ENCODE measurements at places on chromosomes 12 and 14.

DNA sequence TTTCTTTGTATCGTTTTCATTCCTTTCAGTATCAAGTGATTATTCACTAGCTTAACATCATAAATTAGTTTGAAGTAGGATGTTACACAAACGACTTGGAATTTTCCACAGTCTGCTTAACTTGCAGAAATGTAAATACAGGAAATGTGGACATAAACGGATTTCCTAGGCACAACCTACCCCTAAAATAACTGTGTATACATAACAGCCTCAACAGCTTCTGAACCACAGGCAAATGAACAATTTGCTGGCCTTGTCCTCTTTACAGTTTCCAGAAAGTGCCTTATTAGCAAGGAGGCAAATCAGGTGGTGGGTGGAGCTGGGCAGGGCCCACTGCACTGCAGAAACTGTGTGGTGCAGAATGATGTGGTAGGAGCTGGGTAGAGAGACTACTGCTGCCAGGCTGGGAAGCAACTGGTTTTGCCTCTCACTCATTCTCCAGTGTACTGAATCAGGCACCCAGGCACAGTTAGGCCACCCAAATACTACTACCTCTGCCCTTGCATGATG lies 14.1 kb downstream of the DRAM1 start:
- no peak for DNase-seq

GRCh38 chr14:69260861-69261564 lies 1.1 kb downstream of the GALNT16 start:
- peak; percentile 12 for DNase-seq

DNA sequence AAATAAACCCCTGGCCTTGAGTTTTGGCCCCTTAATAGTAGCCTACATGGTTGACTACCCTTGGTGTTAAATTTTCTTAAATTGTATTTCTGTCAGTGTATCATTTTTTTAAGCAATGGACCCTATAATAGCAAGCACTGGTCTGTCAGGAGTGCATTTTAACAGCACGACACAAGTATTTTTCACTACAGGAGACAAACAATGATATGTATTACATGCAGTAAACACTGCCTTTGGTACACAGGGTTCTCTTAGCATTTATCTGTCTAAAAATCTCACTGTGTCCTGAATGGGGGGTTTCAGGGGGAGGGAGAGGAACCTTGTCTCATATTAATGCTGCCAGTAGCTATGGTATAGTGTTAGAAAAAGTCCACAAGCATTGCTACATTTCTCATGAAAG lies 18.4 kb downstream of the LMO3 start:
- no peak for DNase-seq

GRCh38 chr12:25935355-25936144 lies 22.9 kb upstream of the RASSF8 start:
- no peak for DNase-seq

DNA sequence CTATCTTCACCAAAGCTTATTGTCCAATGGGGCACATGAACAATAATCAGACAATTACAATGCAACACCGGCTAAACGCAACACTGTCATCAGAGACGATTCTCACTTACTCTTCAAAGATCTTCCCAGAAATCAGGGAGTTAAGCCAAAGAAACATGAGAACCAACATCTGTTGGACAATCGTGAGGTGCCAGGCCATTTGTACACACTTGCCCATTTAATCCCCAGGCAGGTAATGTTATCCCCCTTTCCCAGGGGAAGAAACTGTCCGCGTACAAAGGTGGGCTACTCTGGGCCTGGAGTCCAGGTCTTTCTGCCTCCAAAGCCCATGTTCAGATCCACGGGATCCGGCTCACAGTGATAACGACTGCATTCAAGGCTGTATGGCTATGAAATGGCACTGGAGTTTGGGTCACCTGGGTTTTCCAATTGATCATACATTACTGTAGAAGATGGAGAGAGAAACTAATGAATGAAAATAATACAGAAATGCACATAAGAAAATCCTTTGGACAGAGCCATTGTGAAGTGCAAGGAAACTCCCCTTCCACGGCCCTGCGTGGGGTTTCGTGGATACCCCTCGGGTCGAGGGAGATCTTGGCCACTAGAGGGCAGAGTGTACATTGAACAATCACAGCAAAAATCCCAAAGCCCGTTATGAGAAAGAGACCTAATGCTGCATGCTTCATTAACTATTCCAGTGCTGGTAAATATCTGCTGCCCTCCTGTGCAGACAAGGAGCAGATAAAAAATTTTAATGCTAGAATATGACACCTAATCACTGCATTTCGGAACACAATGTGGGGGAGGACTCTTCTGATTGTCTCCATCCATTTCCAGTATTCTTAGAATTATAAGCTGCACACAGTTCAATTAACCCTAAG lies 111.4 kb downstream of the EGLN3 start:
- peak; percentile 56 for DNase-seq

DNA sequence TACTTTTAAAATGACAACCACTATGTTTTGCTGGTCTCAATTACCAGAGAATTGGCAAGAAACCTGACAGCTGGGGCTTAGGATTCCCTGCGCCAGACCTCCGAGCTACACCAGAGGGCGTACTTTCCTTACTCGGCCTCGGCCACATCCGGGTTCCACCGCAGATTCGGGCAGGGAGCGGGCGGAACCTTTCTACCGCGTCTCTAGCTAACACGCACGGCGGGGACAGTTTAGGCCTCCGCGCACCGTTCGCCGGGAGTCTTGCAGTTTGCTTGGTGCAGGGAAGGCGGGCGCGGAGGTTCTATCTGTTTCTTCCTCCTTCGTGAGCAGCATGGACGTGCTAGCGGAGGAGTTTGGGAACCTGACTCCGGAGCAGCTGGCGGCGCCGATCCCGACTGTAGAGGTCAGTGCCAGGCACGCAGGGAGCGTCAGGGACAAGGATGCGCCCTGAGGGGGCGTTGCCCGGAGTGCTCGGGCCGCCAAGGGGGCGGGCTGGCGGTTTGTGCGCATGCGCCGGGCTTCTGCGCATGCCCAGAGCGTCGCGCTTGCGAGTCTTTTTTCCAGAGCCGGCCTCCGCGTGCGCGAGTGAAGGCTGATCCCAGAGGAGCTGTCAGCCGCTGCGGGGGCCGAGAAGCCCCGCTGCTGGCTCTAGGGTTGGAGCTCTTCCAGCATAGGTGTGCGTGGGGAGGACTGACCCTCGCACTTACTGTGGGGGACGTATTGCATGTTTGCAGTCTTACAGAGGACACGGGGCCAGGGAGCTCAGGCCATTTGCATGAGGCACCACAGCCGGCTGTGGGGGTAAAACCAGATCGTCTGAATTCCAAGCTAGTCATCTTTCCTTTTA lies at the start of gene POLR3B:
POLR3B (plus strand) TSS at position 200 of the 847 bp plus-strand sequence; CDS start at position 332, 132 bp downstream.
- DNase-seq = peak; percentile 99

DNA sequence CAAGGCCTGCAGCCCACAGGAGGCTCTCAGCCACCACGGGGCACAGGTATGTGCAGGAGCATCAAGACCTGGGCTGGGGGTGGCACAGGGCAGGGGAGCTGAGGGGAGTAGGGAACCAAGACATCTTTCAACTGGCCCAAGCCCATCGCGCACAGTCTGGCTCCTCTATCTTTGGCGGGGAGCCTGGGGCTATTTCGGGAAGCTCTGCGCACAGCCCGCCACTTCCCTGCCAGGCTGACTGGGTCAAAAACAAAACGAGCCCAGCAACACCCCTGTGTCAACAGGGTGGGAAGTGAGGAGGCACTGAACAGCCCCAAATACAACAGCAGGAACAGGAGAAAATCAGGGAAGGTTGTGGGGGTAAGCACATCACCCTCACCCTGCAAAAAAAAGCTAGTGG lies 83.9 kb downstream of the ARL6IP4 start:
- no peak for DNase-seq

GRCh38 chr14:92986254-92987147 lies 63.6 kb downstream of the CHGA start:
- DNase-seq = no peak

DNA sequence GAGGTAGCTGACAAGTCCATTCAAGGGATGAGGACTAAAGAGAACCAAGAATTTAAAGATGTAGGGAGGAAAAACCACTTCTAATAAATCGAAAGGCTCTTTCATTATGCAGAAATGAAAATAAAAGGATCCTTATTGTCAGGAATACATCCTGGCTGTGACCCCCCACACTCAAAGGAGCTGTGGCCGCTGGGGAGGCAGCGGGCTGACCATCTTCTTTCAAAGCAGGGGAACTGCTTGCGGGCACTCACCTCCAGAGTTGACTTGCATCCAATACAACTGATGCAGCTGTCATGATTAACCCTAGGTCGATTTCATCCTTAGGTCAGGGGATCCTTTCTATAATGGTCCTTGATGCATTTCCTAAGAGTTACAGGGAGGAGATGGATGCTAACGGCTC lies 35.3 kb downstream of the TRAFD1 start:
- no peak for DNase-seq

DNA sequence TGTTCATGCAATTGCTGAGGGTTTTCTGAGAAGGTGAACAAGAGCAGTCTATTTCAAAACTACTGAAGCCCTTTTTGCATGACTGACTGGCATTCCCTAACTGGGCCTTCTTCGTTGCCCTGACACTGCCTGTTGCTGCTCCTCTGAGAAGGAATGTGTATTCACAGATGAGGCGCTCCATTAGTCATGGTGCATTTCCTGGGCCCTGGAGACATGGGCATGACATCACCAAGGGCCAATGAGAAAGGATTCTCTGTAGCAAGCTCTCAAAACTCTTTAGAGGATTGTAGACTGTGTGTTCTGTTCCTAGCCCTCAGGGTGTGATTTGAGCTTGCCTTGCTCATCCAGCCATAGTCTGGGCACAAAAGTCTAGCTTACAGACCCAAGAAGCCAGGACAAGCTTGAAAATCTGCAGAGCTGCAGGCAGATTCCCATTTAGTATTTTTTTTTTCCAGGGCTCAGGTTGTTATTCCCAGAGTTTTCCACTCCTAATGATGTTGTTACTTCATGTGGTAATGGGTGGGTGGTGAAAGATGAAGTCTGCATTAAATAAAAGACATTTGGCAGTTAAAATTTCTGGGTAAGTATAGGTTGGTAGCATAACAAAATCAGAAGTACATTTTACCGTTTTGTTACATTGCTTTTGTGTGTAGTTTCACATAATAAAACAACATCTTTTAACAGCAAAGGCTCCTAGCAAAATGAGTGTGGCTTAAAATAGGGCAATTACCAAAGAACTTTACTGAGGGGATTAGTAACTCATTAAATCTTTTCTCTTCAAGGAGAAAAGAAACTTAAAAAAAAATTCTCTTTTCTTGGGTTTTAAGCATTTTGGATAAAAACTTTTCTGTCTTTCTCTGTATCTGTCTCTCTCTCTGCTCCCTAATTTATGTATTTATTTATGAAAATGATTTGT lies 318.4 kb downstream of the RAD51B start:
- no peak for DNase-seq

DNA sequence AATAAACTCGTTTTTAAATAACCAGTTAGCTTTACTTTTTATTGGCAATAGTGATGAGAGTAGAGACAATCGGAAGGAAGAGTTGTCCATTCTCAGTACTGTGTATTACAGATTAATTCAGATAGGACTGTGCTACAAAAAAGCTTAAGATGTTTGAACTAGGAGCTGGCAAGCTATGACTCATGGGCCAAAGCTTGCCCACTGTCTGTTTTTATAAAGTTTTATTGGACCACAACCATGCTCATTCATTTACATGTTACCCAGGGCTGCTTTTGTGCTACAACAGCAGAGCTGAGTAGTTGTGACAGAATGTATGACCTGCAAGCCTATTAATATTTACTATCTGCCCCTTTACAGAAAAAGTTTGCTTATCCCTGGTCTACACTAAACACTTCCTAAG lies 19.4 kb downstream of the GNS start:
- DNase-seq = no peak

- no peak for DNase-seq
Measured at GRCh38 chr14:61253064-61253738, 27.9 kb downstream of the TMEM30B start.

DNA sequence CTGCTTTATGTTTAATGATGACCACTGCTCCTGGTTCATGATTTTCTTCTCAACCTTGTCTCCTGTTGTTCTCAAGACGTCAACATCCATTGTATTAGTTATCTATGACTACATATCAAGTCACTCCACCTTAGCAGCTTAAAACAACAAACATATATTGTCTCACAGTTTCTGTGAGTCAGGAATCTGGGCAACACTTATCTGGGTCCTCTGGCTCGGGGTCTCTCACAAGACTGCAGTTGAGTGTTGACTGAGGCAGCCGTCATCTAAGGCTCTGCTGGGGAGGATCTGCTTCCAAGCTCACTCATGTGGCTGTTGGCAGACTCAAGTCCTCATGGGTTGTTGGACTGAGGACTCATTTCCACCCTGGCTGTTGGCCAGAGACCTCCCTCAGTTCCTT lies 27.3 kb upstream of the FRS2 start:
- DNase-seq = no peak

DNA sequence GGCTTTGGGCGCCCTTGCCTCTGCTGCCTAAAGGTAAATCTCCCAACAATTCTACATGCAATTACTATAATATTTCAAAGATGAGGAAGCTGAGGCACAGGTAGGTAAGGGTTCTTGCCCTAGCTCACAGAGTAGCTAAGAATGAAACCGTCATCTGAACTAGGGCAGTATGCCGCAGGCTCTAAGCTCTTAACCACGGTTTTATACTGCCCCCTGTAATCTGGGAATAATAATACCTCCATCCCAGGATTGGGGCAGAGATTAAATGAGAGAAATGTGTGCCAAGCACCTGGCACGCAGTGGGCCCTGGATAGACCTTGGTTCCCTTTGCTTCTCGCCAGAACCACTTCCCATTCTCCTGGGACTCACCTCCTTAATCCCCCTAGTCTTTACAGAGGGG lies 1.5 kb upstream of the HRK start:
- DNase-seq = no peak

DNA sequence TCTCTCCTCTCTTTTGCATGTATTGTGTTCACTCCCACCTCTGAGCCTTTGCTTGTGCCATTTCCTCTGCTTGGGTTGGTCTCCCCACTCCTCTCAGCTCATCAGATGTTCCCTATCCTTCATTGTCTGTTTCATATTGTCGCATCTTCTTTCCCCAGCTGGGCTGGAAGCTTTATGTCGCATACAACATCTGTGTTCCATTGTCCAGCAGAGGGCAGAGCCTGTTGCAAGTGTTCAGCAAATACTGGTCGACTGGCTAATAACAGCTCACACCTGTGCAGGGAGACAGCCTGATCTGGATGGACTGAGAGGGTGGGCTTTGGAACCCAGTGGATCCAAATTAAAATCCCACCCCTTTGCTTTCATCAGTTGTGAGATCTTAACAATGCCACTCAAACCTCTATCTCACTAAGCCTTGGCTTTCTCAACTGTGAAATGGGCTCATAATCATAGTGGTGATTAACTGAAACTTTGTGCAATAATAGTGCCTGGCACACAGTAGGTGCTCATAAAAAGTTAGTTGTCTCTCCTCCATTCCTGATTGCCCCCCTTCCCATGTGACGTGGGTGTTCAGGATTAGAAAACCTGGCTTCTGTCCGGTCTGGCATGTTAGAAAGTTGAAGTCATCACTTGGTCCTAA lies 75.8 kb downstream of the RIN3 start:
- no peak for DNase-seq

DNA sequence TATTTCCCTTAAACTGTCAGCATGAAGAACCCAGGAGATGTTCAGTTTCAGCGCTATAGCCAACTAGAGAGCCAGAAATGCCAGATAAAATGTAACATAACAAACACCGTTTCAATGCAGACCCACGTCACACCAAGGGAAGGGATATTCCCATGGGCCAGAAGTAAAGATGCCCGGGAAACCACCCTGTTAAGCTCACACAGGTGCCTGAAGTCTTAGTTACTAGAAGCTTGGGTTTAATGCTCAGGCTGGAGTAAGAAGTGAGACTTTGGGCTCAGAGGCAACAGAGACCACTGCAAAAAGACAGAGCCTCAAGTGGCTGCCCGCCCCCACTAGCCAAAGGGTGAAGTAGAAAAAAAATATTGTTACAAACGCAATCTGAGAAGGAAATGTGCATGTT lies 52.3 kb downstream of the SYNE3 start:
- DNase-seq = no peak
